Stimulated activated CD4-positive, alpha-beta T cell treated with anti-CD3 and anti-CD28 coated beads, Interleukin-1b, Interleukin-23, amount 100 ng/mL, for 1 hour (primary cell): ENCODE measurements at places on chromosomes 5 and 9.
A peak's percentile ranks its signal among the peaks of the same experiment; 100 is the strongest.

- DNase-seq, result no peak
Observed at GRCh38 chr5:67082941-67083340, 113.7 kb downstream of the CD180 start.

DNA sequence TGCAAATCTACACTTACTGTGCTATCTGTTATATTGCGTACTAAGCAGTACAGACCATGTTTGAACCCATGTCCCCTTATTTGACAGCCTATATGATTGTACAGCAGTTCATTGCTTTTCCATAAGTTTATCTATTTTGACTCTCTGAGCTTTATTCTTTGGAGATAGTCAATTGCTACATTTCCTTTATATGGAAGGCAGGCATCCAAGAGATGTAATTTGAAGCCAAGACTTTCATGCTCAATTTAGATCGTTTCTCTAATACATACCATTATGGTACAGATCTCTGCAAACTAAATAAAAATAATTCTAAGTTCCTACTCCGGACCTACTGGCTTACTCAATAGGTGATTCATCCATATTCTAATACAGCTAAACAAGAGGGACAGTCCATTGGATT lies 424.8 kb downstream of the TMEM38B start:
- no peak for DNase-seq

DNA sequence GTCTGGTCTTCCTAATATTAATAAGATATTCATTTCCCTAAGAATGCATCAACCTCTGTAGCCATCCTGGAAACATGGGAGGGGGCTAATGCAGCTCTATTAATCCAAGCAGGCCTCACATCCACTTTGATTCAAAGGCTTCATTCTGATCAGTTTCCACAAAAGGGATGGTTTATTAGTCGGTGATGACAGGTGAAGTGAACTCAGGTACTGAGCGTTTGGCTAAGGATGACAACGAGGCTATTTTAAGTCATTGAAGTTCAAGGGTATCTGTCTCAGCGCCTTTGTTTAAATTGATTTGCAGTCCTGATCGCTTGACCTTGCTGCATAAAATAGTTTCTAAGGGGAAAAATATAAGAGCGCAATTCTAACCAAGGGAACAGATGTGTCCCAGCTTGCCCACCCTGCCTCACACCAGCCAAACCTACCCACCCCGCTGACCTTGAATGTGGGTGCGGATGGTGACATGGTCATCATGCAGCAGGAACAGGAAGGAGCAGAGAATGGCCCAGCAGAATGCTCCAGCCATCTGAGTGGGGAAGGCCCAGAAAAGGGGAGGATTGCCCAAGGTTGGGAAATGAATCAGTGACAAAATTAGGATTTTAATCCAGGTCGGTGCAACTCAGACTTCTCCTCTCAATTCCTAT lies 70.5 kb upstream of the ZNF618 start:
- DNase-seq, result no peak

DNA sequence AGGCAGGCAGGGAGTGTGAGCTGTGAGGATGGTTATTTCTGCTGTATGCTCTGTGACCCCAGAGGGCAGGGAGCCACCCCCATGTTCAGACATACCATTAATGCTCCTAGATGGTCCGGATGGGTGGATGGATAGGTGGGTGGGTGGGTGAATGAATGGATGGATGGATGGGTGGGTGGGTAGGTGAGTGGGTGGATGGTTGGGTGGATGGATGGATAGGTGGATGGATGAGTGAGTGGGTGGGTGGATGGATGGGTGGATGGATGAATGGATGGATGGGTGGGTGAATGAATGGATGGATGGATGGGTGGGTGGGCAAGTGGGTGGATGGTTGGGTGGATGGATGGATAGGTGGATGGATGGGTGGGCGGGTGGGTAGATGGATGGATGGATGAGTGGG lies 63.4 kb upstream of the BARHL1 start:
- DNase-seq, result no peak

DNA sequence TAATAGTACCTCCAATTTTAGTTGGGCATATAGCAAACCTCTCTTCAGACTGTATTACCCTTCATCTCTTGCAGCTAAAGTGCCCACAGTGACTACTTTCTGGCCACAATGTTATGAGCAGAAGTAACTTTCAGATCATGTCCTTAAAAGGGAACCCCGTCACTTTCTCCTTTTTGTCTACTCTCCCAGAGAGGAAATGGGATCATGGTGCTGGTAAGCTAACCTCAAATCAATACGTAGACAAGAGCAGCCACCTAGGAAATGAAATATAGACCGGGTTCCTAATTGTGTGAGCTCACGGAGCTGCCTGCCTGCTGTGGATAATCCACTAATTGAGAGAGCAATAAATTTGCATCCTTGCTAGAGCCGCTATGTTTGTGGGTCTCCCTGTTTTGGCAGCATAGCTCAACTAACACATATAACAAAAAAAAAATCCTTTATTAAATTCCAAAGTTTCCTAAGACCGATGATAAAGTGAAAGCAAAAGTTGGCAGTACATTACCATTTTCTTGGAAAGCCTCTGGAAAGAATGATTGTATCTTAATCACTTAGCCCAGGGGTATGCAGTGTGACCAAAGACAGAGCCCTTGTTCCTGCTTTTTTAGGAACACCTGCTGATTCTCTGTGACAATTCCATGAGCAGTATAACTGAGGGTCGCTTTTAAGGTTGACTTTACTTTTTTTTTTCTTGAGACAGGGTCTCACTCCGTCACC lies 5.6 kb upstream of the IL7R start:
- no peak for DNase-seq

DNA sequence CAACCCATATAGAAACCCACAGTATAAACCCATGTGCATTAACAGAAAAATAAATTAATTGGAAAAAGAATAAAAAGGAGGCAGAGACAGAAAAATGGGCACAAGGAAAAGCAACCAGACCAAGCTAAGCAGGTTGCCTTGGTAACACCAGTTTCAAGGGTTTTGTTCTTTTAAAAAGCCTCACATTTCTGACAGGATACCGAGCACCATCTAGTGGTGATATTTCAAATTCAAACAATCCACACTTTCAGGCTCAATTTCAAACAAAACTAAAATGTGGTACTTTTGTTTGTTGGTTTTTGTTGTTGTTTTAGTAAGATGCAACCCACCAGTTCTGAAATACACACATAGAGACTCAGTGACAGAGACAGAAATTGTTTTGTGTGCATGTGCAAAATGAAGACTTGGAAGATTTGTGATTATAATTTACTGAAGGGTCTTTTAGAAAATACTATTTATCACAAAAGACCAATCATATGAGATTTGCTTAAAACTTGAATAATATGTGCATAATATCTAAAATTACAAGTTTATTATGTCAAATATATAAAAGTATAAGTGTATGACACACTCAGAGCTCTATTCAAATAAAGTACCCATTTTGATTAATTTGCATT lies 318.2 kb downstream of the SLCO4C1 start:
- DNase-seq, result no peak

DNA sequence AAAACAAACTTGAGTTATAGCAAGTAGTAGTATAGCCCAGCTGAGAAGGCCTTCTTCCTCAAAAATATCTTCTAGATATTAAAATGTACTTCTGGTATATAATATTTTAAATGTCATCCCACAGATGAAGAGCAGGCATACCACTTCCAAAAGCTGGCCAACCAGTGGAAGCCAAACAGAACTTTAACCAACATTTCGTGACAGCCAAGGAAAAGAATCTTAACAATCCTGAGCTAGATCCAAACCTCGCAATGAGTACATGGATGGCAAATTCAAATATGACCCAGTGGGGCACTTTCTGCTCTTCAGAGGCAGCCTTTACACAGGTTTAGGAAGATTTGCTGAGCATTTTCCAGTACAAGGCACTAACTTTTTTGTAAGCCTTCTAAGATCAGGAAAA lies 91.8 kb upstream of the ACO1 start:
- no peak for DNase-seq

DNA sequence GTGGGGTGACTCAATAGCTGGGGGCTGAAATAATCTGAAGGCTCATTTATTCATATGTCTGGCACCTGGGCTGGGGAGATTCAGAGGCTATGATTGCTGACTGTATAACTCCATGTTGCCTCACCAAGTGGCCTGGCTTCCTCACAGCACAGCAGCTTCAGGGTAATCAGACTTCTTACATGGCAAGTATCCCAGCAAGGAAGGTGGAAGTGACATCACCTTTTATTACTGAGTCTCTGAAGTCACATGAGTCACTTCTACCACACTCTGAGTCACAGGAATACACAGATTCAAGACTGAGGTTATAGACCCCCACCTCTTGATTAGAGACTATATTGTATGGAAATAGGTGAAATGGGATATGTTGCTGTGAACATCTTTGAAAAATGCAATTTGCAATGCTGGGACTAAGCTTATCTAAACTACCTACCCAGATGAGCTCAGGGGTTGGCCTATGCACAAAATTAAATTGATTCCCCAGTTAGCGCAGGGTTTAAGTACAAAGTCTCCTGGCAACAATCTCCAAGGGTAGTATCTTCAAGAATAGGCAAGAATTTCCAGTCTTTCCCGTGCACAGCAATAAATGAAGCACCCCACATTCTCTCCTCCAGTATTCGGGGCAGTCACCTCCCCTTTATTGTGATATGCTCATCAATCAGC lies 553.1 kb downstream of the LRRC70 start:
- no peak for DNase-seq

DNA sequence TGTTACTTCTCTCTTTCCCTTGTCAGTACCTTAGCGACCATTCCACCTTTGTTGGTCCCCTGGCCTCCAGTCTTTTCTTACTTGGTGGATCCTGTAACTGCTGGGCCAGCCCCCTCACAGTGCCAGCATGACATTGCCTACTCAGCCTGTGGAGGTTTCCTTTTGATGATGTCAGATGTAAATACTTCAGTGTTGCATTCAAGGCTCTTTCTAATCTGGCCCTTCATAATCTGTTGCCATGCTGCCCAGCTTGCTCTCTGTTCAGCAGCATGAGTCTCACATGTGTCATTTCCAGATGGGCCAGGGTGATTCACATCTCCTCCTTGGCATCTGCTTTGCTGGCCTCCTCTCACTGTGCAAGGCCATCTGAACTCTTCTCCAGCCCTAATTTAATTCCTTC lies 57.1 kb downstream of the MAST4 start:
- DNase-seq, result no peak

DNA sequence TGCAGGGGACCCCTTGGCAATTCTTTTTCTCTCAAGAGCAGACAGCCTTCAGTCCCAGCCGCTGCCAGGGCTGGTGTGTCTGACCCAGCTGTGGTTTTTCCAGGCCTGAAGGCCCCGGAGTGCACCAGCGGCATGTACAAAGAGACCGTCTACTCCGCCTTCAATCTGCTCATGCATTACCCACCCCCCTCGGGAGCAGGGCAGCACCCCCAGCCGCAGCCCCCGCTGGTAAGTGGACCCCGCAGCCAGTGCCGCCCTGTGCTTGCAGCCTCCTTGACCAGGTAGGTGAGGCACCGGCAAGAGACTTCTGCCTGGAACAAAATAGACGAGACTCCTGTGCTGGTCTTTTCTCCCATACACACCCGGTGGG lies 1.3 kb downstream of the TCF7 start:
- DNase-seq, result no peak

DNA sequence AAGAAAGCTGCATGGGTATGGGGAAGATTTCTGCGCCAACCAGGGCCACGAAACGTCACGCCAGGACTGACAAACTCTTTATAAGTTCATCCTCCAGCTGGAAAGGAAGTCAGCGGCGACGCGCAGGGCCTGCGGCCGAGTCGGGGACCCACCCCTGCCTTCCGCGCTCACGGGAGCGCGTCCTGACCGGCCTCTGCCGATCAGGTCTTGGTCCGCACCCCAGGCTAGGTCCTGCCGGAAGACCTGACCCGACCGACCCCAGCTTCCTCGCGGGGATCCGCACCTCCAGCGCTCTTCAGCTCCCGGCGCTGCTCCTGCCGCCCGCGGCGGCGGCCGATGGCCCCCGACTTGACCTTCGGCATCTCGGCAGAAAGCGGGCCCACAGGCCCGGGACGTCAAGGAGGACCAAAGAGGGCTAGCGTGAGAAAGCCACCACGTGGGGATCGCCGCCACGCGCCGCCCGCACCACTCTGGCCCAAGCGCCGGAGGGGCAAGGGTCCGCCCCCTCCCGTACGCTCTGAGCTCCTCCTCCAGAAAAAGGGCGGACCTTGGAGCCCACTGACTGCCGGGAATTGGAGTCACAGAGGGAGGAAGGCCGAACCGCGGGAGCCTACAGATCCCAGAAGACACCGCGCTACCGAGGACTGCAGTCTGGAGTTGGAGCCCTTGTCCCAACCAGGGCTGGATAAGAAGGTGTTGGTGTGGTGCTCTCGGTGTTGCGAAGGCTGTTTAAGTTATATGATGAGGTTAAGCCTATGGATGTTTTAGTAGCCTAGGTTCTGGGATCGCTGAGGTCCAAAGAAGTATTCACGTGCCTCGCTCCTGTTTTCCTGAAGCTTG lies at the start of gene DIMT1:
TSS of gene DIMT1 (minus strand) at position 495 of the 840 bp plus-strand sequence. CDS start at position 362, 133 bp downstream.
- DNase-seq, result peak; percentile 81

GRCh38 chr5:25909163-25909562 lies 1129.2 kb downstream of the CDH9 start:
- no peak for DNase-seq

- no peak for DNase-seq
Observed at GRCh38 chr9:113564498-113565237, 101.1 kb downstream of the RGS3 start.

- DNase-seq, result no peak
Observed at GRCh38 chr5:38148021-38148625, 110.2 kb upstream of the EGFLAM start.

GRCh38 chr5:11898-12297 lies 80.1 kb upstream of the PLEKHG4B start:
- DNase-seq, result no peak
